AG08395 (cell line): ENCODE measurements at places on chromosomes 16 and 17.

GRCh38 chr16:80883816-80884215 is 79.4 kb upstream of the CDYL2 start:
- no peak for DNase-seq

DNA sequence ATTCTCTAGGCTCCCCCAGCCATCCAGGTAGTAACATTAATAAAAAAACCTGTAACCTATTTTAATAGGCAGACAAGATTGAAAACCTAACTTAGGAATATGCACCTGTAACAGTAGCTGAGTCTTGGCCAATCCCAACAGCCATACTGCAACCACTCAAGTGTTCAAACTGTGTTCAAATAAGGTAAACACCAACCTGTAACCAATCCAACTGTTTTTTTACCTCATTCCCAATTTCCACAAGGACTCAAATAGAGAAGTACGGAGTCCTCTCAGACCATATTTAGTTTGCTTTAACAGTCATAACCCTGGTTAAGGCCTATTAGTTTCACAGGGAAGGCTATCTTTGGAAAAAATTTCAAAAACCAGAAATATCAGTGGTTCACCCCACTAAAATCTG is 40.4 kb upstream of the NOS2 start:
- DNase-seq = no peak

- DNase-seq = no peak
Observed at GRCh38 chr16:73043828-73044467, 4.0 kb downstream of the ZFHX3 start.

DNA sequence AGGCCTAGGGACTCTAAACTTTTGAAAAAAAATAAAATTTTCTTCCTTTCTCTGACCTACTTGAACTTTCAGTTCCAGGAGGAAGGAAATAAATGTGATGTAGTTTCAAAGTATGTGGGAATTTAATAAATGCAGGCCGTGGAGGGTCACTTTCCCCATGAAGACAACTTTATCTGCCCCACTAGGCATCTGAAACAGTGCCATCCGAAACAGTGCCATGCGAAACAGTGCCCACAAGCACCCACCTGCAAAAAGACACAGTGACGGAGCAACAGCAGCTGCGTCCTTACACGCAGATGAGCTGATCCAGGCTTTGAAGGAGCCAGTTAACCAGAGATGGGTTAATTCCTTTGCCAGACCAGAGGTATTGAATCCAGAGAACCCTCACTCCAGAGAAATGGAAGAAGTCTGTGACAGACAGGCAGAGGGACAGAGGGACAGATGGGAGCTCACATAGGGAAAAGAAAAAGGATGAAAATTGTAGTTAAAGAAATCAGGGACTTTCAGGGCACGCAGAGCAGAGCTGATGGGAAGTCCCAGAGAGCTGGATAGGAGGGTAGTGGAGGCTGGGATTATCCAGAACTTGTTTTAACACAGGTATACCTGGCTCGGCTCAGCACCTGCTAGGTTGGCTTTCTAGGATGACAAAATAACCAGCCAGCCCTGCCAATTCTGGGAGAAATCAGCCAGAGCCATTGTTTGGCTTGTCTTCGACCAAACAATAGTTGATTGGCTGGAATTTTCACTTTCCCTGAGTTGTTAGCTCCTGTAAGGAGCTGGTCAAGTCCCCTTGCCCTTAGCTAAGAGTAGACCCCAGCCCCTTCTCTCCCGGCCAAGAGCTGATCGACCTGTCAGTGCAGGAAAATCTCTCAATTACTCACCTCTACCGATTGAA is 17.1 kb upstream of the HOXB13 start:
- DNase-seq = no peak

DNA sequence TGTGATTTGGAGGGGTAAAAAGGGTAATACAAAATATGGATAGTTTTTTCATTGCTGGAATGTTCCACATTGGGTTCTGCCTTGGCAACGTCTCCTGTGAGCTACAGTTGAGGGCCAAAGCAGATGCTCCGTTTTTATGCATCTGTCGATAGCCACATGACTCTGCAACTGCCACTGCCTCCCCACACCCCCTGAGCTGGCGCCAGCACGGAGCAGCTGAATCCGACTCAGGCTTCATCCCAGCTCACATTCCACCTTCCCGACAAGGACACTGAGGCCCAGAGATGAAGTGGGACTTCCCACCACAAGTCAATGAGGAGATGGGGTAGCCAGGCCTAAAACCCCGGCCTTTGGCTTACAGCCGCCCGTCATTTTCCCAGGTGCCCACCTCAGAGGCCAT is 334.1 kb downstream of the CDH13 start:
- no peak for DNase-seq

DNA sequence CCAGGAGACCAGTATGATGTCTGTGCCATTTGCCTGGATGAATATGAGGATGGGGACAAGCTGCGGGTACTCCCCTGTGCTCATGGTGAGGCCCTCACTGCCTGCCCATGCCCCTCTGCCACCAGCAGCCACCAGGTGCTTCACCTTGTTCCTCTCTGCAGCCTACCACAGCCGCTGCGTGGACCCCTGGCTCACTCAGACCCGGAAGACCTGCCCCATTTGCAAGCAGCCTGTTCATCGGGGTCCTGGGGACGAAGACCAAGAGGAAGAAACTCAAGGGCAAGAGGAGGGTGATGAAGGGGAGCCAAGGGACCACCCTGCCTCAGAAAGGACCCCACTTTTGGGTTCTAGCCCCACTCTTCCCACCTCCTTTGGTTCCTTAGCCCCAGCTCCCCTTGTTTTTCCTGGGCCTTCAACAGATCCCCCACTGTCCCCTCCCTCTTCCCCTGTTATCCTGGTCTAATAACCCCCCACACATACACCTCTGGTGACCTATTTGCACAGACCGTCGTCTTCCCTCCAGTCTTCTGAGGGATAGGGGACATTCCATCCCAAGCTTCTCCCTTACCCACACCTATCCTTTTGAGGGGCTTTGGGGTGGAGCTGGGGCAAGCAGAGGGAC is 3.7 kb downstream of the PFN1 start:
- DNase-seq = no peak

- peak; percentile 55 for DNase-seq
Observed at GRCh38 chr17:6047966-6048365, 22.2 kb upstream of the WSCD1 start.

- no peak for DNase-seq
Observed at GRCh38 chr16:21197112-21197511, 14.3 kb downstream of the ZP2 start.

- peak; percentile 38 for DNase-seq
Observed at GRCh38 chr16:87297918-87298631, 19.1 kb downstream of the C16orf95 start.

DNA sequence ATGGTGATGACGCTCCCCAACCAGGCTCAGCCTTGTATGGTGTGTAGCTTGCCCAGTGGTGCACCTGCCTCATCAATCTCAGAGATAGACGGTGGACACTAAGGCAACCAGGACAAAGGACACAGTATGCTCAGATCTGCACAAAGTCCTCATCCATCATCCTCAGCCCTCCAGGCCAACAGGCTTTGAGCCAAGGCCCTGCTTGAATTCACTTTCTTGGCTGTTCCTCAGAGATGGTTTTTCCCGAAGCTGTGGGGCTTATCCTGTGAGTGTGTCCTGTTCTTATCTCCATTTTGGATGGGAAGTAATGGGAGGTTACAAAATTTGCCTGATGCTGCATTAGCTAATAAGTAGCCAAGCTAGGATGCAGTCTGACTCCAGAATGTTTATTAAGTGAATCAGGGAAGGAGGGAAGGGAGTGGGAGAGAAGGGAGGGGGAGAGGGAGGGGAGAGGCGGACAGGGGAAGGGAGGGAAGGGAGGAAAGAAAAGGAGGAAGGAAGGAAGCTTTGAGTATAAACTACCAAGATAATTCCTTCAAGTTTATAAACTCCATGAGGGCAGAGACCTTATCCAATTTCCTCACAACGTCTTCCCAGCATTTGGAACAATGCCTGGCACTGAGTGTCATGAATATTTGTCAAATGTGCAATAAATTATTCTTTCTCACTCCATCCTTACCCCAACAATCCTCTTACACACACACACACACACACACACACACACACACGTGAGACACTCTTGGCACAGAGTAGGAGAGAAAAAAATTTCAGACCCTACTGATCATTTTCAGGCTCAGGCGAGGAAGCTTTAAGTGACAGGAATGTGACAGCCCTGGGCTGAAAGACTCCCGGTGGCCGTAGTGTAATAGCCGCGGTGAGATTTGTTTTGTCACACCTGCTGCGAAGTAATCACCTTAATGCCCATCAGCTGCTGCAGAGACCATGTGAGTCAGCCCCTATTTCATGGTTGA is 84.3 kb downstream of the BMERB1 start:
- DNase-seq = peak; percentile 42

DNA sequence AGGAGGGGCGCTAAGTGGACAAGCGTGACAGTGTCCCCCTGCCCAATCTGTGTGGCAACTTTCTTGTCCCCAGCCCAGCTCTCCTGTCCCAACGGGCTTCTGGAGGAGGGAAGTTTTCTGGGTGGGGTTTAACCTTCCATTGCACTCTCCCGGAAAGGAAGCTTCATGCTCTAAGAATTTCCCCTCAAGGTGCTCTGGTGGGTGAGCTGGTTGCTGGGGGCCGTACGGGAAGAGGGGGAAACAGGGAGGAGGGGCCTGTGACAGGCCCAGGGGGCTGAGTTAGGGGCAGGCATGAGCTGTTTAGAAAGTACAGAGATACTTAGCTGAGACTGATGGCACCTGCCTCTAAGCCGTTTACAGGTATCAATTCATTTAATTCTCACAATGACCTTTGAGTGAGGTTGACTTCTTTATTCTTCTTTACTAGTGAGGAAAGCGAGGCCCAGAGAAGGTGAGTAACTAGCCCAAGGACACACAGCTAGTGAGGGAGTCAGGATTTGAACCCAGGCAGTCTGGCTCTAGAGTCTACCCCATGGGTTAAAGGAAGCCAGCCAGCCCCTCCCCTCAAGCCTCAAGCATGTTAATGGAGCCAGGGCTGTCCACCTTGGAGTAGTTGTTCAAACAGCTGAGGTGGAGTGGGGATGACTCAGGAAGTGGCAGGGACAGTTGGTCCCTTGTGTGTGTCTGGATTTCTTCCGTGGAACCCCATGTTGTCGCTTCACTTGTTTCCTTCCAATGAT is 18.9 kb downstream of the ADGRG1 start:
- no peak for DNase-seq
